ENCODE measurements at places on chromosomes 7 and 10.

GRCh38 chr10:97650726-97651125, 10.3 kb downstream of the PI4K2A start:
- DNase-seq = no peak

GRCh38 chr10:785089-785860, 95.8 kb upstream of the DIP2C start:
- DNase-seq = no peak

DNA sequence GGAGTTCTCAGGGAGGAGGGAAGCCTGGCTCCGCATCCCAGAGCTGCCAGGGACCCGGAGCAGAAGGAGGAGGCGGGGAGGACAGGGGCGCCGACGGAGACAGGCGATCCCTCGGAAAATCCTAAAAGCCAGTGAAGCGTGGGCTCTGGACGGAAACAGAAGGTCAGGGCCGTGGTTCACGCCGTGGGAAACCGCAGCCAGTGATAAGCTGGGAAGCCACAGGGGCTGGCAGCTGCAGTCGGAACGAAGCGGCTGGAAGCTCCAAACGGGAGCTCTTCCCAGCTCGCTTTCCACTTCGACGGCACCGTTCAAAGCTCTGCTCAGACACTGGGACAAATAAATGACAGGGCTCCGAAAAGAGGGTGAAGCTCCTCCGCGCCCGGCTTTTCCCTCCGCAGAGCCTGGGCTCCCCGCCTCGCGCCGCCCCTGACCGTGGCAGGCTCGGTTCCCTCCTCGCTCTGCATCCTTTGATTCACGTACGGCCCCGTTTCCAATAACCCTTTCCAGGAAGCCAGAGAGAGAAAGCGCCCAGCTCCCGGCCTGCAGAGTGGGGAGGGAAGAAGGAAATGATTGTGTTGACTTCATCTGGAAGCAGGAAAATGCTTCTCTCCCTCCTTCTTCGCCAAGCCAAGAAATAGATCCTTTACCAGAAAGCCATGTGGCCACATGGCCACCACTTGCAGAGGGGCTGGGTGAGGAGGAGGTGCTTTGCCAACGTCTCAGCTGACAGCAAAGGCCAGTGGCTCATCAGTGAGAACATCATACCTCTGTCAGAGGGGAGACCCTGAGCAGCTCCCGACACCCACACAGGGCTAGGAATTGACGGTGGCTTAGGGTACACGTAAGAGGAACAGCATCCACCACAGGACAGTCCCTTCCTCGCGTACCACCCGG, 57.4 kb downstream of the ADRB1 start:
- DNase-seq = no peak

GRCh38 chr7:31069860-31070555, 17.9 kb downstream of the ADCYAP1R1 start:
- no peak for DNase-seq

DNA sequence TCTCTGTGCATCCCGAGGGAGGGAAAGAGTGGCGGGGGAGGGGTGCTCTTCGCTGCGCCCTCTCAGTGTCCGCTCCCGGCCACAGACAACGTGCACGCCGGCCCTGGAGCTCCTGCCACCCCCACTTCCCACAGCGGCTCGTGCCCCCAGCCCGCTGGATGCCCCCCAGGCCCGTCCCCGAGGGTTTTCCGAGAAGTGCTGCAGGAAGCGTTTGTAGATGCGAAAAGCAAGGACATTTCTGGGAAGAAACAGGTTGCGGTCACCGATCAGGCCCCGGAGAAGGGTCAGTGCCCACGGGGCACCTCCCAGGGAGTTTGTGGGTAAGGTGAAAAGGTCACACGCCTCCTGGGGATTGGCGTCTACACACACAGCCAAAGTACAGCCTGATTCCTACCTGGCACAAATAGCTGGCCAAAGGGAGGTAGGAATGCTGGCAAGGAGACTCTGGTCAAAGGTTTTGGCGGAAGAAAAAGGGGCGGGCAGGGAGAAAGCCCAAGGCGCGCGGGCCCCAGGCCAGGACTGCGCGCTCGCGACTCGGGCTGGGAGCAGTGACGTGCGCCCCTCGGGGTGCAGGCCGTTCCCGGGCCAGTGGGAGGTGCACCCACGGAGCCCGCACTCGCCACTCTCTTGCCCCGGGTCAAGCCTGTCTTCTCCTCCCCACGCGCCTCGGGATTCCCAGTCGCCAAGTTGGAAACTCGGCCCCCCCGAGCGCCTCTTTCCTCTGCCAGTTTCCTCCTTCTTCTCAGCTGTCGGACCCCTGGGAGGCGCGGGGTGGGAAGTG, 1.5 kb upstream of the NRP1 start:
- no peak for DNase-seq

DNA sequence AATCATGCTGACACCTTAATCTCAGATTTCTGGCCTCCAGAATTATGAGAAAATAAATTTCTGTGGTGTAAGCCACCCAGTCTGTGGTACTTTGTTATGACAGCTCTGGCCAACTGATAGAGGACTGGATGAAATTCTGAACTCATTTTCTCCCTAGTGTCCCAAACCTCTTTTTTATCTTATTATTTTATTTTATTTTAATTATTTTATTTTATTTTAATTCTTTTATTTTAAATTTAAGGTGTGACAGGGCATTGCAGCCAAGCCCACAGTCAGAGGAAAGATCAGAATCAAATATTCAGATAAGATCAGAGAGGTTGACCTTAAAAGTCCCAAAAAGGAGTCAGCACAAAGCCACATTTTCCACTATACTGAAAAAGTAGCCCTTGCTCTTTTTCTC, 228.1 kb downstream of the TFEC start:
- no peak for DNase-seq

DNA sequence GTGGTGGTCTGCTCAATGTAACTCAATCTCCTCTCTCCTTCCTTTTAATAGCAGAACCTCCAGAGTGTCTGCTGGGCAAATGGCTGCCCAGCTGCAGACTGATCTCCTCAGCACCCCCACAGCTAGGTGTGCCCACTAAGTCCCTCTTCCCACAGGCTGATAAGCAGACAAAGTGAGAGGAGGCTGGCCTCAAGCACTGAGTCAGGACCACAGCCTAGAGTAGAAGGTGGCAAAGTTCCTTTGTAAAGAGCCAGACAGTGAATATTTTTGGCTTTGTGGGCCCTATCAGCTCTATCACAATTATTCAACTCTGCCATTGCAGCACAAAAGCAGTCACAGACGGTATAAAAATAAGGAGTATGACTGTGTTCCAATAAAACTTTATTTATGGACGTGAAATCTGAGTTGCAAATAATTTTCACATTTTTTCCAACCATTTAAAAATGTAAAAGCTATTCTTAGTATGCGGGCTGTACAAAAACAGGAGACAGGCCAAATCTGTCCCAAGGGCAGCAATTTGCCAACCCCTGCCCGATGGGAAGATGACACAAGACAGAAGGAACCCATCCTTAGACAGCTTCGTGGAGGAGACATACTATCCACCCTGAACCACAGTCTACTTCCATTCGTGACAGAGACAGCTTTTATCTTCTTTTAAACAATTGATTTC, 23.4 kb downstream of the JAZF1 start:
- no peak for DNase-seq

GRCh38 chr7:151632750-151633515, 113.2 kb upstream of the RHEB start:
- DNase-seq = peak; percentile 6
